Prostate gland (tissue), 2 donors: ENCODE measurements at places on chromosomes 11 and 22. TPM values are rescaled to one million over a fixed set of nuclear protein-coding genes. Genes with fewer than 3 reads are reported as not detected.

SCUBE2 gene
- 149 TPM for total RNA-seq

CHST1 gene
- 0.32 TPM for total RNA-seq

CBLIF gene
- not detected for total RNA-seq

PICK1 gene
- 114 TPM for total RNA-seq

OR6T1 gene
- total RNA-seq: not detected

SCGB1C1 gene
- total RNA-seq: not detected

RELT gene
- 0.96 TPM for total RNA-seq

CEP126 gene
- 15.2 TPM for total RNA-seq

PLEKHB1 gene
- 30.8 TPM for total RNA-seq

MS4A14 gene
- 0.23 TPM for total RNA-seq

MRGPRE gene
- total RNA-seq: not detected

GRCh38 chr11:18731441-18731840 lies 5.5 kb upstream of the IGSF22 start:
- no peak for DNase-seq

DNA sequence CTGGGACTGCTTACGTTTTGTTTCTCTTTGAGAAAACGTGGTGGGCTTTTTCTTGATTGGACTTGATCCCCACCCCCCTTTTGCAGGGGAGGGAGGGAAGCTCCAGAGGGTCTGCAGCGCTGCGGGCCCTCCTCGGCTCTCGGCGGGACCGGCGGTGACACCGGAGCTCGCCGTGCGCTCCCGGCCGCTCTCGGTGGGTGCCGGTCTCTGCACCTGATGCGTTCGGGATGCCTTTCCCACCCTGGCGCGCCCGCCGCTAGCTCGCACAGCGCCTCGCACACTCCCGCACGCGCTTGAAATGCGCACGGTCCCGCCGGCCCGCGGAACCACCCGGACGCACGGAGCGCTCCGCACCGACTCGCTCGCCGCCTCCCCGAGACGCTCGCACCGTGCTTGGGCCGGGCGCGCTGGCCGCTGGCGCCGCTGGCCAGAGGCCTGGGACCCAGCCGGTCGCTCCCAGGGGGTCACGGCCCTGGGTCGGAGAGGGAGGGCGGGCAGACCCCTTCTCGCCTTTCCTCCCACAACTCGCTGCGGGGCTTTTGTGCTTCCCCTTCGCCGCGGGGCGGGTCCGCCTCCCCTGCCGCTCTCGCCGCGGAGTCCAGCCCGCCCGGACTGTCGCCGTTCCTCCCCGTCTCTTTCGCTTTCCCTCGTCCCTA lies 1.0 kb downstream of the ZBTB16 start:
- no peak for DNase-seq

- DNase-seq: no peak
Observed at GRCh38 chr22:42653999-42654398, 4.8 kb upstream of the CYB5R3 start.

DNA sequence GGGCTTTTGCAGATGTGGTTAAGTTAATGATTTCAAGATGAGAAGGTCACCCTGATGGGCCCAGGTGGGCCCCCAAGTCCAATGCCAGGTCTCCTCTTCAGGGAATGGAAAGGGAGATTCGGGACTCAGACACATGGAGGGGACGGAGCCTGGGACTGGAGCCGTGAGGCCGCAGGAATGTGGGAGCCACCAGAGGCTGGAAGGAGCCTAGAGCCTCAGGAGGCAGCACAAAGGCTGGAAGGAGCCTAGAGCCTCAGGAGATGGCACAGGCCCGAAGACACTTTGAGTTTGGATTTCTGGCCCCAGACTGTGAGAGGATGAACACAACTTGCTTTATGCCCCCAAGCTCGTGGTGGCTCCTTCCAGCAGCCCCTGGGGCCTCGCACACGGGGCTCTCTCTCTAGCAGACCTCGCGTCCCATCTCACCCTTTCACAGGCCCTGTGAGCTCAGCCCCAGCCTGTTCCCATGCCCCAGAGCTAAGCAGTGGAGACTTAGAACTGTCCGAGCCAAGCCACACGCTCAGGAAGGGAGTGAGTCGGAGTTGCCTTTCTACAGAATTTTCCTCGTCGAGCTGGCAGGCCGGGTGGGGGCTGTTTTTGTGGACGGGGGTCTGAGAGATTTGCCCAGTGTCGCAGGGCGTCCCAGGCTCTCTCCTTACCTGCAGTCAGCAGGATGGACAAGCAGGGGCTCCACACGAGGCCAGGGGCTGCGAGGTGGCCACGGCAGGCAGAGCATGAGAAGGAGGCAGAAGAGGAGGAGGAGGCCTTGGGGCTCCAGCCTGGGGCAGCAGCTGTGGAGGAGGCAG lies 937.6 kb downstream of the BRD1 start:
- no peak for DNase-seq

GRCh38 chr11:63490551-63491239 lies at the start of gene PLAAT5:
Gene PLAAT5, minus strand, starts transcription at chr11:63491167. Its CDS starts 133 bp downstream, at chr11:63491034.
- no peak for DNase-seq

GRCh38 chr22:31137721-31138120 lies 2.6 kb downstream of the PLA2G3 start:
- no peak for DNase-seq

GRCh38 chr11:101944923-101945322 lies 28.6 kb upstream of the ANGPTL5 start:
- DNase-seq: no peak

DNA sequence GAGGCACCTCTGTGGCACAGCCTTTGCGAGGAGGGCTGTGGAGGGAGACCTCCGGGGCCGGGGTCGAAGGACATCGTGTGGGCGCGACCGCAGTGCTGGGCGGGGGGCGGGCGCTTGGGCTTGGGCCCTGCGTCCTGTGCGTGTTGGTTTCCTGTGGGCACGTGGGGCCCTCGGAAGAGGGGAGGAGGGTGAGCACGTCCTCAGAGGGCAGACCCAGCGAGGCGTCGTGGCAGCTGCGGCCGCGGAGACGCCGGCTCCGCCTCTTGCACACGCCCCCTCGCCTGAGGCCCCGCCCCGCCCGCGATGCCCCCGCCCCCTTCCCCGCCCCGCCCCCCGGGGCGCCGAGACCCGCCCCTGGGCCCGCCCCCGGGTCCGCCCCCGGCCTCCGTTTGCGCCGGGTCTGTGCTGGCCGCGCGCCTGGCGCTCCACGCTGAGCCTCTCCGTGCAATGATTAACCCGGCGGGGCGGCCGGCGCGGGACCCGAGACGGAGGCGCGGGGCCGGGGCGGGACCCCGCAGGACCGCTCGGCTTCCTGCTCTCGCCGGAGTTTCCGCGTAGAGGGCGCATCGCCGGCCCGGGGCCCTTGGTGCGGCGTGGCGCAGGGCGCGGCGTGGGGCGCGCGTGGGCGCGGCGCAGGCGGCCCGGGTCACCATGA lies at the start of gene PRR5:
Gene PRR5 (plus strand): TSS at position 381 of the 655 bp plus-strand sequence. CDS start 271 bp downstream, at position 652.
- DNase-seq: peak; percentile 68

DNA sequence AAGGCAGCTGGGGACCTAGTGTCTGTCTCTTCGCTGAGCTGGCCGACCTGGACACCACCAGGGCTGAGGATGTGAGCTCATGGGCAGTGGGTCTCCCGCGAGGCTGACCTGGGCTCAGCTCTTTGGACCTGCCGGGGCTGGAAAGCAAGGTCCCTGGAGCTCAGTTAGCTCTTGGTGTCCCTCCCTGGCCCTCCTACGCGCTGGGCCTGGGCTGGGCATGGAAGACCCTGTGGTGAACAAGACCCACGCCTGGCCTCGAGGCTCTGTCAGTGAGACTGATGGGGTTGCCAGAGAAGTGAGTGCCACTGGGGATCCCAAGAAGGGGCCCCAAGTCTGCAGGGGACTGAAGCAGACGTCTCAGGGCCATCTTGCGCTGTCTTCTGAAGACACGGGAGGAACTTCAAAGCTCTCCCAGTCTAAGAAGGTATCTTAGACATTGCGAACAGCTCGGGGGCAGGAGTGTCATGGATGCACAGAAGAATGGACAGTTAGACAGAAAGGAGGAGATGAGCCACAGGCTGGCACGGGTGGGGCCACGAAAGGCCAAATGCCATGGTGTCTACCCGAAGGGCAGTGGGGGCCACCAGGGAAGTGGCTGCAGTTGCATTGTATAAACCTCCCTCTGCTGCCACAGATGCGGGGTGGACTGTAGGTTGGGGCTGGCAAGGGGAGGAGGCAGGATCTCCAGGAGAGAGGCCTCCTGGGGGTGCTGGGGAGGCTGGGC lies 31.2 kb downstream of the NFAM1 start:
- no peak for DNase-seq

DNA sequence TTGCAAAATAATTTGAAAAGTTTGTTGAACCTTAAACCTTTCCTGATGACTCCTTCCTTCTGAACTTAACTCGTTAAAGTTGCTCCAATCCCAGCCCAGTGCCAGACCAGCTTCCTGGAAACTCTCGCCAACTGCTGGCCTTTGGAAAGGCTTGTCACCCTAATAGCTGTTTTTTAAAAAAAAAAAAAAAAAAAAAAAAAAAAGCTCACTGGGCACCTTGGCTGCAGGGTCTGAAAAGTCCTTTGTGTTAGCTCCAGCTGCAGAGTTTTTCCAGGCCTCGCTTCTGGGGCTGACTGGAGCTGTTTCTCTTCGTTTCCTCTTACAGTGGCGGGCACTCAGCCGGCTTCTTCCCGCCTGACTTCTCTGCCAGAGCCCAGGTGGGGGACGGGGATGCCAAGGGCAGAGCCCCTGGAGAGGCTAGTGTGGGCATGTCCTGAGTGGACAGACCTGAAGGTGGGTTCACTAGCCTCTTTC lies 25.1 kb downstream of the KCNQ1OT1 start:
- peak; percentile 16 for DNase-seq

DNA sequence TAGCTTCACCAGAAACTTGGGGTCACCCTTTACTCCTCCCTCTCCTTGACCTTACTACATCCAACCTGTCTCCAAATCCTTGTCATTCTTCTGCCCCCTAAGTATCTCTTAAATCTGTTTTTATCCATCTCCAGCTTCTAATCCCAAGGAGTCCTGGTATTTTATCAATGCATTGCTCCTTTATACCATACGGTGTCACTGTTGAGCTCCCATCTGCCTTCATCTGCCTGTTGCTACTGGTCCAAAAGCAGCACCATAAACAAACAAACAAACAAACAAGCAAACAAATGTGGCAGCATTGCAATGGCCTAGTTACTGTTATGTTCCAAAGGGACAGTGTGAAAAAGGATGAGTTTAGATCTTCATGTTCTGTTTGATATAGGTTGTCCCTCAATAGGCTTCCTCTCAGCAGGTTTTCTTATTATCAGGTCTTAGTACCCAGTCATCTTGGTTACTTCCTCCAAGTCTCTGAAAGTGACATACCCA lies 34.2 kb downstream of the DNHD1 start:
- no peak for DNase-seq

- peak; percentile 79 for DNase-seq
Observed at GRCh38 chr11:57325735-57326048, 940 bp upstream of the TNKS1BP1 start.

DNA sequence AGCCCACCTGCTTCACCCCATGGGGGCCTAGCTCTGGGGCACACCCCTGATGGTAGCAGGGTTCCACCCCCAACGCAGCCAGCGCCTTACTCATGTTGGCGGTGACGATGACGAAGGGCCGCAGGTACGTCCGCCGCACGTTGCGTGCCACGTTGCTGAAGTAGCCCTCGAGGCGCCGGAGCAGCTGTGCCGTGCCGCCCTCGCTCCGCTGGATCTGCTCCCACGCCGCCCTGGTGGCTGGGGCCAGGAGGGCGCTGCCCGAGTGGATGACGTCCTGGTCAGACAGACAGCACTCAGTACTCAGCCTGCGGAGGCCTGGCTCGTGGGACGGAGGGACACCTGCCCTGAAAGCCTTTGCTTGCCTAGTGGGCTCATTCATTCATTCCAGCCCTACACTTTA lies 50.8 kb downstream of the TRMU start:
- DNase-seq: no peak

DNA sequence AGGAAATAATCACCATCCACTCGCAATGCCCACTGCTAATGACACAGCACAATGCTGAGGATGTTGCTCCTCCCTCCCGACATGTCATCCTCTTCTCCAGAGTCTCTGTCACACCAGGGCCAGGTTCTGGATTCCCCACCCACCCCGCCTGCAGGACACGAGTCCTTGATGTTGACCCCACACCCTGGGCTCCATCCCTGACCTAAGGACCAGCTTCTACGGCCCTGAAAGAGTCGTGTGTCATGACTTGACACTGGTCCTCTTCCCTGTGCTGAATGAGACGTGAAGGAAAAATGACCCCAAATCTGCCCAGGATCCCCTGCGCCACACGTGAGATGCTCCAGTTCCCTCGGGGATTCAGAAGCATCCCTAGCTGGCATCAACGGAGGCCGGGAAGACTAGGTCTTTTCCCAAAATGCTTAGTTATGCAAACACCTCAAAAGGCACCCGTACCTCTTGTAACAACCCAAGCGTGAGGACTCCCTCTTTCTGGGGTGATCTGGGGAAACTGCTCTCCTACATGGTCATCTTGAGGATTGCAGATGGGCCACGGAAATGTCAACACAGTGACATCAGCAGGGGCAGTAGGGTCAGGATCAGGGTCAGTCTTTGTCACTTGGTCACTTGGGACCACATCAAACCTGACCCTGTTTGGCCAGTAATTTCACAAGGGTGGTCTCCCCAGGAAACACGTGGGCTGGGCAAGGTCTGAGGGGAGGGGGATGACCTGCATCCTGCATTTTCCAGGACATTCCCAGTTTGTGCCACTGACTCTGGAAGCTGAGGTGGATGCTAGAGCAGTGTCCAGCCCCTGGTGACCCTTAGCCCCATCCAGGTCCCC lies 42.0 kb downstream of the IGLL5 start:
- no peak for DNase-seq

DNA sequence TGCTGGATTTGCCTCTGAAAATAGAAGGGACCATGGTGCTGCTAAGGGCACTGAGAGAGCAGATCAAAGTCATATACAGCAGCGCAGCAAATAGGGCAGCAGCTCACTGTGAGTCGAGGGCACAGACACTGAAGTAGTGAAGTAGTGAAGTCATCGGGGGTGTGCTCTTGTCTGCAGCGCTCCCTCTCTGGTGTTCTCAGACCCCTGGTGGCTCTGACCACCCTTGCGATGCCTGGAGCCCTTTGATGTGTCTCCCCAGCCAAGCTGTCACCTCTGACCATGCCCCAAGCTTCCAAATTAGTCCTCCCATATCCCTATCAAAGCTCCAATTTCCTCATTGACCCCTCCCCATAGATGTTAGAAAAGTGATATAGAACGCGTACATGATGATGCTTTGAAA lies 27.7 kb upstream of the EIF3M start:
- DNase-seq: no peak

- DNase-seq: no peak
Observed at GRCh38 chr11:121229495-121230215, 62.9 kb upstream of the SC5D start.

GRCh38 chr11:47241841-47242301 lies 6.7 kb downstream of the ACP2 start:
- no peak for DNase-seq

DNA sequence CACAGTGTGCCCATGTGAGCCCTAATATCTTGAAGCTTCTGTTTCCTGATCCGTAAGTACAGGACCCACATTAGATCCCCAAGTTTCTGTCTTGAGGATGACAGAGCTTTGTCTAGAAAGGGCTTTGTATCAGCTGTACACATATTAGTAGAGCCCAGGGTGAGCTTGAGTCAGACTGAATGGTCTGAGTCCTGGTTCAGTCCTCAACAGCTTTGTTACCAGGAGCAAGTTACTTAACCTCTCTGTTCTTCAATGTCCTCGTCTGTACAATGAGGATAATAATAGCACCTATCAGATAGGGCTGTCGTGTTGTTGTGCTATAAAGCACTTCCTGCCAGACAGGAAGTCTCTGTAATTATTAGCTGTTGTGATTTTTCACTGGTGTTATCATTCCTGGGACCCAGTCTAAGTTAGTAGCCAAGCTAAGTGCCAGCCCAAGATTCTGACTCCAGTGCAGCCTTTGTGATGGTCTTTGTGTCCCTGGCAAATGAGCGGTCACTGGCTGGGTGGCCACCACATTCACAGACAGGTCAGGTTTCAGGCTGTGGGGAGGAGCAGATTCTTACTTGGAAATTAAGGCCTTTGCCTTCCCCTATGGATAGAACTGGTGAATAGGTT lies 6.8 kb downstream of the TOM1 start:
- DNase-seq: no peak
